Activated T-cell treated with anti-CD3 and anti-CD28 coated beads, Interleukin-2, amount 50 U/mL, for 1 hour (primary cell): ENCODE measurements at places on chromosomes 2 and 18.

DNA sequence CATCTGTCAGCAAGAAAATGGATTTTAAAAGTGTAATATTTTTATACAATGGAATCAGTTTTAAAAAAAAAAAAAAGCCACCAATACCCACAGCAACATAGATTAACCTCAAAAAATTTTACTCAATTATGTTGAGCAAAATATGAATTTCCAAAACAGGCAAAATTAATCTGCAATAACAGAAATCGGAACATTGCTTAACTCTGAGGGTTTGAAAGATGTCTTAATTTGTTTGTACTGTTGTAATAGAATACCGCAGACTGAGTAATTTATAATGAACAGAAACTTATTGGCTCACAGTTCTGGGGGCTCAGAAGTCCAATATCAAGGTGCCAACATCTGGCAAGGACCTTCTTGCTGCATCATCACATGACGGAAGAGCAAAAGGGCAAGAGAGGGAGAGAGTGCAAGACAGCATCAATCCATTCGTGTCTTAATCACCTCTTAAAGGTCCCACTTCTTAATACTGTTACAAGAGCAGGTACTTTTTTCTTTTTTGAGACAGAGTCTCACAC is 31.8 kb upstream of the TNFAIP6 start:
- DNase-seq = no peak

DNA sequence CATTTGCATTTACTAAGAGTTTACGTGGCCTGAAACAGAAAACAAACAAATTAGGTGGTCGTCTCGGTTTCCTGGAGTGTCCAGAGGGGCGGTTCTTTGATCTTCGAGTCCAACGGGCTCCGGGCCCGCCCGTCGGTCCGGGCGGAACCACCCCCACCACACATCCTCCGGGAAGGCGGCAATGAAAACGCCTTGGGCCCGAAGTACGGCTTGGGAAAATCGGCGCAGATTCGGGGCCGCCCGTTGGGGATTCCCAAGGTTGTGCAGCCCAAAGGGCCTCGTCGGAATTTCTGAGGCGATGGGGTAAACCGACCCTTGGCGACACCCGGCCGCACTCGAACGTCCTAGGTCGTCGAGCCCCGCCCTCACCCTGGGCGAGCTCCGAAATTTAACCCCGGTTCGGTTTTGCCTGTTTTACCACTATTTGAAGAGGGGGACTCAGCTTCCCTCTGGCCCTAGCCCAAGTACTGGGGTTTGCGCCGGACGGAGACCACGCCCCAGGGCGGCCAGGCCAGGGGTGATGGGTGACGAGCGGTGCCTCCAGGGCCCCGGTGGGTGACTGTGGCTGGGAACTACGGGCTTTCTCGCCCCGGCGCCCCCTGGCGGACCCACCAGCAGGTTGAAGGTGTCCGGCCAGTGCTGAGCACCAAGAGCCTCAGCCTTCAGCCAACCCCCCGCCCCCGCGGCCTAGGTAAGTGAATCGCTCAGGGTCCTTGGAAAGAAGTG is 1.9 kb upstream of the CFAP53 start:
- peak; percentile 81 for DNase-seq

DNA sequence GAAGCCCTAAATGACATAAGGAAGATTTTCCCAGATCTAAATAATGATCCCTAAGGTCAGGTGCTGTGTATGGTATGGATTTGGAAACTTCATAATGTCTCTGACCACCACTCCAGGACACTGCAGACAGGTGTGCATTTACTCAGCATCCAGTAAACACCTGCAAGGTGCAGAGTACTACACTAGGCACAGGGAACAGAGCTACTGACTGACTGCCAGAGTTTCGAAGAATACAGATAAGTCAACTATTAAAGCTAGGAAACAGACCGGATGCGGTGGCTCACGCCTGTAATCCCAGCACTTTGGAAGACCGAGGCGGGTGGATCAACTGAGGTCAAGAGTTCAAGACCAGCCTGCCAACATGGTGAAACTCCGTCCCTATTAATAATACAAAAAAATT is 65.0 kb downstream of the ATP8B1 start:
- no peak for DNase-seq

- DNase-seq = no peak
These were observed 3.8 kb downstream of the SLC66A3 start for GRCh38 chr2:11158916-11159573.

DNA sequence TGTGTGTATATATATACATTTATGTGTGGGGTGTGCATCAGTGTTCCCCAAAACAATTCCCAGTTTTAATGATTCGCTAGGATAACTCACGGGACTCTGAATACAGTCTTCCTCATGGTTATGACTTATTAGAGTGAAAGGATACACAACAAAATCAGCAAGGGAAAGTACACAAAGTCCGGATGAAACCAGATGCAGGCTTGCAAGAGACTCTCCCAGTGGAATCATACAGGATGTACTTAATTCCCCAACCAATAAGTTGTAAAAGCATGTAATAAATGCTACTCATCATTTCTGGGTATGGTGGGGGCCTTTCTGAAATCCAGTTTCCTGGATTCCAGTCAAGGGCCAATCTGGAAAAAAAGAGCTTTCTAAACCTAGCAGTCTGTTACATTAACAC is 654.1 kb upstream of the SYT4 start:
- no peak for DNase-seq

DNA sequence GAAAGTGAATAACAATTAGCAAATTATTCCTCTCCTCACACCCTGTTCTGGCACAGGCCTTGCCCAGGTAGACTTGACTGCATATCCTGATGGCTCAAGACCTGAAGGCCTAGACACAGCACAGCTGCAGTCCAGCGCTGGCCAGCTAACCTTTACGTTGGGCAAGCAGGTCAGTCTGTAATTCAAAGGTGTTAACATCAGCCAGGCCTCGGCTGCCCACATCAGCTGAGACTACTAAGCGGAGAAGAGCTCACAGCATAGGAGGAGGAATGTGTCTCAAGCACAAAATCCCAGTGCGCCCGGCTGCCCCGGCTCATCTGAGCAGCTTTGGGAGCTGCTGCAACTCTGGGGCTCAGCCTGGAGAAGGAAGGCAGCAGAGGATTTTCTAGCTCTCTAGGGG is 33.5 kb upstream of the OTOF start:
- no peak for DNase-seq

GRCh38 chr2:30968660-30969397 is 161.6 kb upstream of the CAPN13 start:
- DNase-seq = no peak

DNA sequence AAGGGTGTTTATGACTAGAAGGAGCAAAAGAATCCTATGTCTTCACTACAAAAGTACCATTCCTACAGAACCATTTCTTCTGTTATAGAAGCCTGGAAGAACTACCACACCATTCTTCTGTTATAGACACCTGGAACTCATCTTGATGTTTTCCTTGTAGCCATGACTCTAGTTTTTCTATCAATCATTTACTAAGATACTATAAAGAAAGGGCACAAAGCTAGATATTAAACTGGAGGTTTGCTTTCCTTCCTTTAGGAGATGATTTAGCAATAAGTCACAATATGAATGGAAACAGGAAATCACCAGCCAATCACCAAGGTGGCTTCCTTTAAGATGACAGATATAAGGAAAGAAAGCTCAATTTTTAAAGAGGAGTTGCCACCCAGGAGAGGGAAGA is 100.3 kb upstream of the NEUROD1 start:
- DNase-seq = no peak

DNA sequence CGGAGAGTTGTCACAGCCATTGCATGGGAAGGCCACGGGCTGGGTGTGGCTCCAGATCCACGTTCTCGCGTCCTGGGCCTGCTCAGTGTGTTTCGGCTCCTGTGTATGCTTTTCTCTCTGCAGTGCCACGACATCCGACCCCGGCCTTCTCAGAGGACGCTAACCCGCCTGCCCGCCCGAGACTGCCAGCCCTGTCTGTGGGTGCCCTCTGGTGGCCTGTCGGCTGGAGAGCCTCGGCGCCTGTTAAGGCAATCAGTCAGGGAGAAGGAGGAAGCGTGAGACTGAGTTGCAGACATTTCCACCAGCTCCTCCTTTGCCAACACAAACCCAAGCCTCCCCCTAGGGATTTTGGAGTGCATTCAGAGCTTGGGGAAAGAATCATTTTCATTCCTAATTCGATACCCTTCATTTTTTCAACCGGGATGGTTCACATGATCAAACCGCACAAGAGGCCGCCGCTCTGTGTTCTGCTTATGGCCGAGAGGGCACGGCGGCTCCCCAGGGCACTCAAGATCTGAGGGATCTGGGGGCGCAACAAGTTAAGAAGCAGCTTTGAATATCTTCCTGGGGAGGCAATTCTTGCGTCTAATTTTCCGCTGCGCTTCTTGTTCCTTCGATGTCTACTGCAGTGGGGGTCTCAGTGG is 37.5 kb upstream of the ZBTB7C start:
- peak; percentile 68 for DNase-seq

DNA sequence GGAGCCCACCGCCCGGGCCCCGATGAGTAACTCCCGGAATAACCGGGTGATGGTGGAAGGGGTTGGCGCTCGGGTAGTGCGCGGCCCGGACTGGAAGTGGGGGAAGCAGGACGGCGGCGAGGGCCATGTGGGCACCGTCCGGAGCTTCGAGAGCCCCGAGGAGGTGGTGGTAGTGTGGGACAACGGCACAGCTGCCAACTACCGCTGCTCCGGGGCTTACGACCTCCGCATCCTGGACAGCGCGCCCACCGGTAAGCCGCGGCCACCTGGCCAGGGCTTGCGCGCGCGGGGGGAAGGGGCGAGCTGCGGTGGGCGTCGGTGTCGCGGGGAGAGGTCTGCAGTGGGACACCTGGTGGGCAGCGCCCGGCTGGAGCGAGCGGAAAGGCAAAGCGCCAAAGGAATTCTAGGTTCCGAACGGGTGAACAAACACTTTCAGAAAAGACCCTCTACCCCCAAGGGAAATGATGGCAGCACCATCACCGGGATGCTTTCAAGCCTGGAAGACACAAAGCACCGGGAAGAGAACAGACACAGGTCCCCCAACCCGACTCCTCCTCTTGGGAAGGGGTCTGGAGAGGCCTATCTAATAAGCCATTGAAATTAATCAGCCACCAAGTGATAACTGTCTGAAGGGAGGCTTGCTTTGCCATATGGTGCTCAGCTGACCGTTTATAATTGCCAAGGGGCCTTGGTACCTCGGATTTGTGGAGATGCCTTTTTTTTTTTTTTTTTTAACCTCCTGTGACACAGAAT is 1.1 kb downstream of the MIB1 start:
- no peak for DNase-seq

DNA sequence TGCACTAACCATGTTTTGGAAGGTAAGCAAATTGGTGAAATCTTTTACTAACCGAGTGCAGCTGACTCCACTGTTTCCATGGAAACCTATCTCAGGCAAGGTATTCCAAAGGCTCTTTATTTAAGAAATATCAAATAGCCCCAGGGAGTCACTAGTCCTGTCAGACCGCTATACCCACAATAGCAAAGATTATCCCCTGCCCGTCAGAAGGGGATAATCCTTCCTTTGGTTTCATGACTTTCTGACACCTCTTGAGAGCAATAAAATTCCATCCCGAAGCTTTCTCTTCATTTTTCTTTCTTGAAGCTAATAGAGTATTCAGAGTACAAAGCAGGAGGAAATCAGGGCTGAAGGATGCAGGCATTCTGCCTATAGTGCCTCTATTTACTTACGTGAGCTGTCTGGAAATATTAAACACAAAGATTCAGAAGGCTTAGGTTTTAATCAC is 34.7 kb upstream of the MAP2 start:
- no peak for DNase-seq

DNA sequence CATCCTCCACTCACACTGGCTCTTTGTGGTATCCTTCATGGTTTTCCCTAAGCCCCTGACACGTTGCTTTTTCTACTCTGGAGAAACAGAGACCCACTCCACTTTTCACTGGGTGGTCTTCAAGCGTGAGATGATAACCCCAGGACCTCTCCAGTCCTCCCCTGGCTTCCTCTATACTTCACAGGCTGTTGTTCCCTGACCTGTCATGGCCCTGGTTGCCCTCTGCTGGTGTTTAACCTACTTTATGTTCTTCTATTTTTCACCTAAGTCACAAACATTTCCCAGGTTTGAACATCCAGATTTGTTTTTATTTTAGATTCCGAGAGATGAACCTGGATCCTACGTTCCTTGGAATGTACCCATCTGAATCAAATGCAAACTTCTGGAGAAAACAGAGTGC is 84.5 kb downstream of the AOX1 start:
- no peak for DNase-seq

GRCh38 chr2:181812106-181812743 is 79.3 kb upstream of the ITPRID2 start:
- no peak for DNase-seq
